ENCODE measurements at places on chromosomes 6 and 20. TPM values are rescaled to one million over a fixed set of nuclear protein-coding genes. Genes with fewer than 3 reads are reported as not detected.

GRCh38 chr6:150898399-150899170 lies 33.1 kb downstream of the MTHFD1L start:
- DNase-seq: no peak

DNA sequence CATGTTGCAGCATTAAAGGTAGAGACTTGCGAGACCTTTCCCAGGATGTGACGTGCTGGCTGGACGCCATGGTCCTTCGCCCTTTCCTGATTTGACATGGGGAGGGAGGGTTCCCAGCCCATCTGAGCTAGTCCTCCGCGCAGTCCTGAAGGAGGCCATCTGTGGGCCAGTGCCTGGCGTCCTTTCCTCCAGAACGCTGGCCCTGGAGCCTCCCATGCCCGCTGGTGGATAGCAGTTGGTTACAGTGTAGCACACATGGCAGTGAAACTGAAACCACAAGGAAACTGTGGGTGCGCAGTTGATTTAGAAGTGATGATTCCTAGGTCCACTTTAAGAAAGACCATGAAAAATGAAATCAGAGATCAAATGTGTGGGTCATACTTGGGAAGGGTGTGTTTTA lies 193.7 kb downstream of the CDH4 start:
- DNase-seq: no peak

GRCh38 chr6:53361549-53362031 lies 12.8 kb upstream of the ELOVL5 start:
- DNase-seq: no peak

DNA sequence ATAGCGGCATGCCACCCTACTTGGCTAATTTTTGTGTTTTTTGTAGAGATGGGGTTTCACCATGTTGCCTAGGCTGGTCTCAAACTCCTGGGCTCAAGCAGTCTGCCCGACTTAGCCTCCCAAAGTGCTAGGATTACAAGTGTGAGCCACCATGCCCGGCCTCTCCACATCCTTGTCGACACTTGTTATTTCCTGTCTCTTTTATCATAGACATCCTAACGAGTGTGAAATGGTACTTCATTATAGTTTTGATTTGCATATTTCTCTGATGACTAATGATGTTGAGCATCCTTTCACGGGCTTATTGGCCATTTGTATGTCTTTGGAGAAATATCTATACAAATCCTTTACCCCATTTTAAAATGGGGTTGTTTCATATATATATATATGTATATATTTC lies 39.0 kb upstream of the ASXL1 start:
- DNase-seq: no peak

- DNase-seq: no peak
These were observed 450.0 kb downstream of the FRK start for GRCh38 chr6:115610696-115611095.

Gene GSTA2
- total RNA-seq: not detected

DNA sequence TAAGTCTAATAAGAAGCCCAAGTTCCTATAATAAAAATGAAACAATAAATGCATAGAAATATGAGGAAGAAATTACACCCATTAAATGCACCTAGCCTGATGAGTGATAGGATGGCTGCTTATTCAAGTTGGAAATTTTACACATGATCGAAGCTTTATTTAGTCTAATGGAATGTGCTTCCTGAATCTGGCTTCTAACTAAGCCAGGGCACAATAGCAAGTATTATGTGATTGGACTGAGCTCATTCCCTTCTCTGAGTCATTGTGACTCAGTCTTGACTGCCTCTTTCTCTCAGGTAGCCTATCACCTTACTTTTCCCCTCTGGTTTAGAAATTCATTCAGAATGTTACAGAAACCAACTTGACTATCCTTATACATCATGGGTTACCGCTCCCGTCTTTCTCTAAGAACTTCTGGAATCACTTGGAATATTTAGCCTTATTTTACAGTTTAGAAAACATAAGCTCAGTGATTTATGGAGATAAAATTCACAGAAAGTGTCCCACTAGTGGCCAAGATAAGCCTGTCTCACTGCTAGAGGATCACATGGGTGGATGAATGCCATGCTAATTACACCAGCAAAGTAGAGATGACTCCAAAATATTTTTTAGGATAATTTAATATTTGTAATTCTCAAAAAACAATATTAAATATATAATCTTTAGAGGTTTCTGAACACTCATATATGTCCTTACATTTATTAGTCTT lies 505.3 kb upstream of the JAG1 start:
- no peak for DNase-seq

GRCh38 chr20:3199976-3200755 lies 4.3 kb downstream of the DDRGK1 start:
- no peak for DNase-seq

Data from glutamatergic neuron (in vitro differentiated cells).